ENCODE measurements at places on chromosomes 2 and 18.
A peak's percentile ranks its signal among the peaks of the same experiment; 100 is the strongest.

DNA sequence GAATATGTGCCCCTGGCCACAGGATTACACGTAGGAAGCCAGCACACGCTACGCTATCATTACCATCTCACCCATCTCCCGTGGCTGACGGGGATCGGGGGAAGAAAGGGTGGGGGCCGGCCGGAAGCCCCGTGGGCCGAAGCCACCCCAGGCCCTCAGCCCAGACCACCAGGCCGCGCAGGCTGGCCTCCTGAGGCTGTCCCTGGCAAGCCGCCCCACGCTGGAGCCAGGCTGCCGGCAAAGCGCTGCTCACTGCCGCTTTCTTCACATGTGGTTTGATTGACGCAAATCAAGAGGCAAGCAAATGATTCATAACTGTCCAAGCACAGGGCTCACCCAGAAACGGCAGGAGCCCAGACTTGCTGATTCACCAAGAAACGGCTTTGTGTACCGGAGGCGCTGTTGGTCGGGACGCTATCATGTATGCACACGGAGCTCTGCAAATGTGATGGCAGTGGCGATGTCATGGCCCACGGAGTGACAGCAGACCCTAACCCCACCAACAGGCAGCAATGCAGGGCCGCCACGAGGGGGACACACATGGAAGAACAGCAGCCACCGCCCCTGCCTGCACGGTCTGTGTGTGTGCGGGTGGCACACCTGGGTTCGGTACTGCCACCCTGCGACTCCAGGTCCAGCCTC is 125.7 kb downstream of the HDAC4 start:
- DNase-seq, result peak; percentile 44

GRCh38 chr2:172455121-172455515 is 27.7 kb downstream of the ITGA6 start:
- no peak for DNase-seq

DNA sequence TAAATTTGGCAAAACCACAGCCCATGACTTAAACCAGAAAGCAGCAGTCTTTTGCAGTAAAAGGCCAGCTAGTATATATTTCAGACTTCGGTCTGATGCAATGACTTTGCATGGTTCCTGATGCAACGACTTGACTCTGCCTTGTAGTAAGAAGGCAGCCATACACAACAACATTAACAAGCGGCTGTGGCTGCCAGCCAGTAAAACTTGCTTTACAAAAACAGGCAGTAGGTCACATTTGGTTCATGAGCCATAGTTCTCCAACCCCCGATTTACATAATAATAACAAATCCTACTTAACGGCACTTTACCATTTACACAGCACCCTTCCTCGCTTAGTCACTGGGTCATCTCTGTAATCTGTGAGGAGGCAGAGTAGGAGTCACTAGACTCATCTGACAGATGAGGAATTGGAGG is 410.3 kb downstream of the LRATD1 start:
- DNase-seq, result no peak

DNA sequence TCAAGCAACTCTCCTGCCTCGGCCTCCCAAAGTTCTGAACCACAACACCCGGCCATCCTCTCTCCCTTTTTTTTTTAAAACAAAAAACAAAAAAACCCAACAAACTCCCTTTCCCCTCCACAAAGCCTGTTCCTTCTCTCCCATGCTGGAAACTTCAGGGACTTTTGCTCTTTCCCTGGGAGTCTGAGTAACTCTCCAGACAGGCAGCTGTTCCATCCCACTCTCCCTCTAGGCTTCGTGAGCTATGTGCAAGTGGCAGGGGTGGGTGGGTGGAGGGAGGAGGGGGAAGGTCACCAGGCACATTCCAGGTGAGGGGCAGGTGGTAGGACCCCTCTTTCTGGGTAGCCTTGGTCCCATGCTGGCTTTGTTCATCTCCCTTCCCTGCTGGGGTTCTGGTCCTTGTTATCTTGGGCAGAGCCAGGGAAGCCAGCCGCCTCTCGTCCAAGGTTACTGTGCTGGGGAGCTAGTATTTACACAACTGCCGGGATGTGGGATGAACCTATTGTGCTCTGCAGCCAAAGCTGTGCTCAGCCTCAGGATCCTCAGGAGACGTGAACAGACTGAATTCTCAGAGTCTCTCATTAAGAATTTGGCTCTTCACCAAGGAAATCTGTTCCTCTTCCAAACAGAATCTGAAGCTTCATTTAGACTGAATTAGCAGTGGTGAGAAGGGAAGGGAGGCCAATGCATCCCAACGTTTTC is 106.9 kb downstream of the LIPG start:
- DNase-seq, result no peak

DNA sequence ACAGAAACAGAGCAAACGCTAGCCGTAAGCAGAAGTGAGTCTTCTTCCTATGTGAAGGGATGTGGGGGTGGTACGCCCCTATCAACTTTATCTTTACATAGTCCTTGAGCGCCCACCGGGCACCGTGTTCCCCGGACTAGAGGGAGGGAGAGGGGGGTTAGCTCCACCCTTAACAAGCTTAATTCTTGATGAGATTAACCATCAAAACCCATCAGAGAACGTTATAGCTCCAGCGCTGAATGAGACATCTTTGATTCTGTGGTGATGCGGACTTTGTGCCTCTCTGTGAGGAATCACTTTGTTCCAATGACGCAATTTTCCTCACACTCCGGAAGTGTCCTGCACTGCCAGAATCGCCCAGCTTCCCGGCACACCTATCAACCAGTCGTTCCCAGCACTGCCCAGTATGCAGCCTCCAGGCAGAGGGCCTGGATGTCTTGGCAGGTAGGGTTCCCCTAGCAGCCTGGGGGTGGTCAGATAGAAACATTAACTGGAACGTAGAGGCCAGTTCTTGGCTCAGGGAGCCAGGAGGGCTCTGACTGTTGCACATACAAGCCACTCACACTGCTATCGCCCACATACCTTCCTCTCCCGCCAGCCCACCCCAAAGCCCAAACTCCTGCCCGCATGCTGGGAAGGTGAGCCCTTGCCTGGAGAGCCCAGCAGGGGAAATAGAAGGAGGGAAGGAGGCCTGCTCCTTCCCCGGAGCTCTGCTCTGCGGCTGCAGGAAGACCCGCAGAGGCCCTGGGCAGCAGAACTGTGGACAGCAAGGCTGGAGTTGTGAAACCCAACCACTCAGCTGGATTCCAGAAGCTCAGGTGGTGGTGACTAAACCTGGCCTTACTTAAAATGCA is 1.9 kb upstream of the ODC1 start:
- DNase-seq, result no peak

- no peak for DNase-seq
These were observed 406.5 kb upstream of the UBE2E3 start for GRCh38 chr2:180573951-180574350.

GRCh38 chr2:130375291-130376266 is 19.7 kb downstream of the PTPN18 start:
- DNase-seq, result no peak

DNA sequence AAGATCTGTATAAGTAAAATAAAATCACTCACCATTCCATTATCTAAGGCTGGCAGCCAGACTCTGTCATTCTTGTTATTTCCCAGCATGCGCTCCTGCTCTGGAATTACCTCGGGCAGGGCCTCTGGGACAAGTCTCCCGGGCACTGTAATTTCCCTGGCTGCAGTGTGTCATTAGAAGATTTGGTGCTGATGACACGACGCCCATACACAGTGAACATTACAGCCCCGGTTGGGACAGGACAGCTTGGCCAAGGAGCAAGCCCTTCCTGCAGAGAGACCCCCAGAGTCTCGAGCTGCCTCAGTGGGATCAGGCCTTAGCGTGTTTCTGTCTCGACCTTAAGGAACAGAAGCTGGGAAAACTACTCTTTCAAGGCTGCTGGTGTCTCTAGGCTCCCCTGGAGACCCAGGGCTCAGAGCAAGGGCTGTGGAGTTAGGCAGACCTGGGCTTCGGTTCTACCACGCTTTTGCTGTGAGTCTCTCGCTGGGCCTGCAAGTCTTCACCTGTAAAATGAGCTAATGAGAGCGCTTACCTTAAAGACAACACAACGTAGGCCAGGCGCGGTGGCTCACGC is 39.7 kb downstream of the SMAD7 start:
- no peak for DNase-seq

- DNase-seq, result no peak
These were observed 422.8 kb upstream of the ZEB2 start for GRCh38 chr2:144942516-144943256.

DNA sequence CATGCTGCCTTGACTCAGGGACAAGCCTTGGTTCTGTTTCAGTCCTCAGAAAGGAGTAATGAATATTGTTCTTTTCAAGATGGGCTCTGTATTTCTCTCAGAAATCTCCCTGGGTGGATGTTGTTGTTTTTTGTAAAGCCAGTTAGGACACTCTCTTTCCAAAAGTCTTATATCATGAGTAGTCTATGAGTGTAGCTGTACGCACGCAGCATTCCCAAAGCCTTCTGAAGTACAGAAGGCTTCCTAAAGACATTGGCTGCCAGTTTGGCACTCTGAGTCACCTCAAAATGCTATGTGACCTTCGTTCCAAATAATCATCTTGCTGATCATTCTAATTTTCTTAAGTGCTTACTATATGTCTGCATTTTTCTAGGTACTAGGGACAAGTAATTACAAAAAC is 16.7 kb upstream of the GTF2A1L start:
- no peak for DNase-seq

- DNase-seq, result no peak
These were observed 17.3 kb downstream of the ALPK2 start for GRCh38 chr18:58611395-58612131.

DNA sequence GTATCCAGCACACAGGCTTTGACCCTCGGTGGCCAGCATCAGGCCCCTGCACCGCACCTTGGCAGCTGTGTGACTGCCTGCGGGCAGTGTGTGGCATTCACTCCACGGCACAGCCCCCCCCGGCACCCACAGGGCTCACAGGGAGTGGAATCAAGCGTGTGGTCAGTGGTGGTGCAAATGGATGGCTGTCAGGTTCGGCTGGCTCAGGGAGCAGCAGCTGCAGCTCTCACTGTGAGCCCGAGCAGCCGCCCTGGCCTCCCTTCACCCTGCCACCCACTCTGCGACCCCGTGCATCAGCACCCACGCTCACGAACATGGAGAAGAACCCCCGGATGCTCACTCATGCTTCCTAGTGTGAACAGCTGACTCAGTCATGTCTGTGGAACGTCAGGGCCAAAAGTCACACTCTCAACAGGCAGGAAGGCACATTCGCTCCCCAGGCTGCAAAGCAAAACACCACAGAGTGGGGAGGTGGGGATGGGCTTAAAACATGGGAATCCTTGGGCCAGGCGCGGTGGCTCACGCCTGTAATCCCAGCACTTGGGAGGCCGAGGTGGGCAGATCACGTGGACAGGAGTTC is 41.5 kb upstream of the GPC1 start:
- no peak for DNase-seq

GRCh38 chr2:134934641-134935040 is 16.0 kb downstream of the CCNT2 start:
- no peak for DNase-seq

DNA sequence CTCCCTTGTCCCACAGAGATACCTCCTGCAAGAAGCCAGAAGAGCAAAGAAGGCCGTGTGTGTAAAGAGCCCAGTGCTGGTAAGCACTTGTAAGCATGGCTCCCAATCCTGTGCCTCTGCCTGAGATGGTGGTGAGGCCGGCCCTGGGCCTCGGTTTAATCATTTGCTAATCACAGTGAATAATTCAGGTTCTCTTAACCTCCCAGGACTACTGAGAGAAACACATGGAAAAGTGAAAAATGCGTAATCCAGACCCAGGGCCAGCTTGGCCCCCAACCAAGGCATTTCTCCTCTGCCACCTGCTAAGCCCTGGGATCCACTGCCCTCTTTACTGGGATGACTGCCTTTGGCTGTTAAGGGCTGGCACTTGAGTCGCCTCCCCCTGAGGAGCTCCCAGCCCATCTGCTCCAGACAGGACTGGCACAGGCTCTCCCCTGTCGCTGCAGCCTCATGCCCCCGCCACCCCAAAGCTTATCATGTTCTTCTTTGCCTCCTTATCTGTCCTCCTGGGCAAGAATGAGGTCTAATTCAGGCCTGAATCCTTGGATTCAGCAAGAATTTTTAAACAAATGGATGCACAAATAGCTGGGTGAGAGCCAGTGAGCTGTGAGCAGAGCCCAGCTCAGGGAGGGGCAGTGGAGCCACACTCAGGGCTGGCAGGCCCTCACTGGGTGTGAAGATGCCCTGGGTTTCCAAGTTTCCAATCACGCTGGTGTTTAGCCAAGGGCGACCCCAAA is 193.9 kb upstream of the HS6ST1 start:
- no peak for DNase-seq

DNA sequence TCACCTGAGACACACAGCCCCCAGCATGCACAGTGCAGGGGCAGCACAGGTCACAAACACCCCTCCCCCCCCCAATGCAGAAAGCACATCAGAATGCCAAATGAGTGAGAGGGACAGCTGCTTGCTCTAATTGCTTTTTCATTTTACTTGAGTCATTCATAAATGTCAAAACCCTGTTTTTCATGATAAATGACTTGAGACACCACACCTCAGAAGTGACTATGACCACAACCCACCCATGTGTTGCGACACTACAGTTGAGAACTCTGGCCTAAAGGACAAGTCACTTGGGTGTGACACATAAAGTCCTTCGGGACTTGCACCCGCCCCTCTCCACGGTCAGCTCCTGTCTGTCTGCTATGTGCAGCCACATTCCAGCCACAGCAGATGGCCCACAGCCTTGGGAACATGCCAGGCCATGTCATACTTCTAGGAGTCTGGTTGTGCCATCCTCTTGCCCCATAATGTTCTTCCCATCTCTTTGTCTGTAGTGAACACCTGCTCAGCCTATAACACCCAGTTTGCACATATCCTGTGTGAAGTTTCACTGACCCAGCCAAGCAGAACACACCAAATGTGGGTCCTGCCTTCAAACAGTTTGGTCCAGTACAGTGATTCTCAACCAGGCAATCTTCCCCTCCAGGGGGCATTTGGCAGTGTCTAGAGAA is 30.2 kb upstream of the RIOK3 start:
- no peak for DNase-seq

DNA sequence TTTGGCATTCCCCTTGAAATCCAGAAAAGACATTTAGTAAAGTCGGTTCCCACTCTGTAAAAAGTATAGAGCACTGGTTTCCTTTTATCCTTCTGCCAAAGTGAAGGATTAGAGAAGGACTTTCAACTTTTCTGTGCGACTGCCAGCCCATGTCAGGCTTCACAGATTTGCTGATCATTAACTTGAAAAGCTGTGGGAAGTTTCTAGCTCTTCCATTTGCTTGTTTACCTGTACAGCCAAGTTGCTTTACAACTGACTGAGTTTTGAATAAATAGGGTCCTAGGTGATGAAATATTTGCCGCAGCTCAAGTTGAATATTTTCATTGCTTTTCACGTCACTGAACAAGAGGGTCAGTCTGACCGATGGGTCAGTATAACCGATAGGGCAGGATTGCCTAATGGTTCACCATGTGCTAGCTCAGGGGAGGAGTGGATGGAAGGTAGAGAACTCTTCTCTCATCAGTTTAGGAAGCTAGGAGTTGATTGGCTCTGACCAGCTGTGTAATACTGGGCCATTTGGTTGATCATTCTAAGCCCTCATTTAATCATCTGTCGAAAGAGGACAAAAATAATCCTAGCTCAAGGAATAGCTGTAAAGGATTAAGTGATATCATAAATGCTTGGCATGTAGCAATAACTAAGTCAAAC is 30.4 kb downstream of the UPP2 start:
- DNase-seq, result no peak

DNA sequence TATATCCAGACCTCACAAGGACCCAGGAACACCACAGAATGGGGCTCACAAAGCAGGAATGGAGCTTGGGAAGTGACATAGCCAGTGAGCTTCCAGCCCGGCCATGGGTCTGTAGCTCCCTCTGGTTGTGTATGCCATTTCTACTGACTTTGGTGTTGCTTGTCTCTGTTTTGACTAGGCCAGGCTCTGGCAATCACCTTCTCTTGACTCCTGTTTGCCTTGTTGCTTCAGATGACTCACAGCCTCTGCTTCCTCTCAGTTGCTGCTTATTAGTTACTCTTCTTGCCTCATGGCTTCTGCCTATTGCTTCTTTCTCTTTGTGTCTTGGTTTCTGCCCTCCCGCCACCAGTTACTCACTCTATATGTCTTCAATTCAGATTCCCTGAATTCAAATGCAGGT is 15.8 kb upstream of the IER3IP1 start:
- no peak for DNase-seq
